ENCODE measurements at places on chromosomes 13 and 19.

GRCh38 chr13:53683608-53684007 lies 655.0 kb downstream of the OLFM4 start:
- H3K27ac ChIP-seq = no peak overlapping the region
- H3K36me3 ChIP-seq = no peaks in the 10 kb centered on the region
- H3K4me3 ChIP-seq = no peak overlapping the region
- DNase-seq = no peak

GRCh38 chr19:46079576-46079975 lies 38.8 kb upstream of the IGFL4 start:
- no peak for DNase-seq
- no peak overlapping the region for H3K27ac ChIP-seq
- peaks cover 6% of the 10 kb centered on the region for H3K27me3 ChIP-seq
- no peaks in the 10 kb centered on the region for H3K36me3 ChIP-seq

DNA sequence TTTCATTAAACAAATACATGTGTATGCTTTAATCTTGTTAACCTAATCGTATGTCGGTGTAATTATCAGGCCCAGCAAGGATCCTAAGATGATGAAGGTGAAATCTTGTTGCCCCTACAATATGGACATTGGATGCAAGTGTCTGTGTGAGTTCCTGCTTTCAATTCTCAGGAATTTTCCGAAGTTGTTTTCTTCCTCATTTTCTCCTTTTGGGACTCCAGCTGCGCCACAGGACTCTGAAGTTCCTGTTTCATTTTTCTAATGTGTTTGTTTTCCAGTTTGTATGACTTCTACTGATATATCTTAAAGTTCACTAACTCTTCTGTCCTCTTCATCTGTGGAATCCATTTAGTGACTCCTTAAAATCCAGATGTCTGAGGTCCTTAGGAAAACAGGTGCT lies 11.9 kb upstream of the OR7D2 start:
- H3K27ac ChIP-seq = no peak overlapping the region
- no peak overlapping the region for H3K4me3 ChIP-seq
- no peaks in the 10 kb centered on the region for H3K27me3 ChIP-seq
- peaks cover 29% of the 10 kb centered on the region for H3K36me3 ChIP-seq

DNA sequence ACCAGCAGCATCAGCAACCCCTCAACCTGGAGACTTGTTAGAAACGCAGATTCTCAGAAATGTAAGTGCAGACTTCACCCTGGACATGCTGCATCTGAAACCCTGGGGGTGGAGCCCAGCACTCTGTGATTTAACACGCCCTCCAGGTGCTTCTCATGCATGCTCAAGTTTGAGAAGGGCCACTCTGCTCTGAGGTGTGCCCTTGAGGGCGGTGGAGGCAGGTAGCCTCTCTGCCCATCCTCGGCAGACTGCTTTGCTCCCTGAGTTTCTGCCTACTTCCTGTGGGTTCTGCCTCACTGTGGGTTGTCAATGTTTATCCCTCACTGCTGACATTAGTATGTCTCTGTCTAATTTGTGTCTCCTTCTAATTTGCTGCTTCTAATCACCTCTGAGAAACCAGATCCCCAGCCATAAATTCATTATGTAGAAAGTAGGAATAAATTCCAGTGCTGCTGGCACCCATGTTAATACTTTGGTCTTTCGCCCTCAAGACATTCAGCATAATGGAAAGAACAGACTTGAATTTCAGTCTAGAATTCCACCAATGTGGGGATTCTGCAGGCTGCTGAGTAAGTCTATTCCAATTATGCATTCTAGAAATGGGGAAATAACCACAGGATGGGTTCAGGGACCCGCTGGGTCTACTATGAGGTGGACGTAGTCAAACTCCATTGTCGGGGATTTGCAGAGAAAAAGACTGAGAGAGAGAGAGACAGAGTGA lies 51.3 kb upstream of the CYSLTR2 start:
- H3K27ac ChIP-seq = no peak overlapping the region
- H3K4me3 ChIP-seq = no peak overlapping the region
- no peaks in the 10 kb centered on the region for H3K27me3 ChIP-seq
- H3K4me1 ChIP-seq = peaks cover 4% of the 10 kb centered on the region
- H3K36me3 ChIP-seq = no peaks in the 10 kb centered on the region

DNA sequence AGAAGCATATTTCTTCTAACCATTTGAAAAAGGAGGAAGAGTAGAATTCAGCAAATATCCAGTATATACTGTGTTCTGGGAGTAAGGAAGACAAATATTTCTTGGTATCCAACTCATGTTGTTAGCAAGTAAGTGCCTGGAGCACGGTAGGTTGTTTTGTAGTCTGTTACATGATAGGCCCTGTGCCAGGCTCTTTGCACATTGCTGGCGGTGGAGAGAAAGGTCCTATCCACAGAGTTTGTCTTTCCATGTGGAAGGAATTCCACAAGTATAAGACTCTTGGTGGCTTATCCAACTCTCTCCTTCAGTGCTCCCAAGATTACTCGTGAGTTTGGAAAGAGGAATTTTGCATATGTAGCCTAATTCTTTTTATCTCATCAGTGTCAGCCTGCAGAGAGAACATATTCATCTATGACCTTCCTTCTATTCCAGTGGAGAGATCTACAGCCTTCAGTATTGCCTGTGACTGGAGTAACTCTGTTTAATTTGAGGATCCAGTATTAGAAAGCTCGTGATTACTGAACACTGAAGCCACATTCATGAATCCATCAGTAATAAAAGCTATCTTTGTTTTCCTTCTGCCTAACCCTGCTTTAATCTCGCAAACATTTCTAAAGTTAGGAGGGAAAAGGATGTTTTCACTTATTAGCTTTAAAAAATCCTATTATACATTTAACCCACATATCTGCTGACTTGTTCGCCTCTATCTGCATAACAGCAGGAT lies 183.9 kb upstream of the CSNK1A1L start:
- DNase-seq = no peak
- no peaks in the 10 kb centered on the region for H3K27me3 ChIP-seq
- H3K4me3 ChIP-seq = no peak overlapping the region
- H3K36me3 ChIP-seq = no peaks in the 10 kb centered on the region
- no peaks in the 10 kb centered on the region for H3K4me1 ChIP-seq
- no peak overlapping the region for H3K27ac ChIP-seq

DNA sequence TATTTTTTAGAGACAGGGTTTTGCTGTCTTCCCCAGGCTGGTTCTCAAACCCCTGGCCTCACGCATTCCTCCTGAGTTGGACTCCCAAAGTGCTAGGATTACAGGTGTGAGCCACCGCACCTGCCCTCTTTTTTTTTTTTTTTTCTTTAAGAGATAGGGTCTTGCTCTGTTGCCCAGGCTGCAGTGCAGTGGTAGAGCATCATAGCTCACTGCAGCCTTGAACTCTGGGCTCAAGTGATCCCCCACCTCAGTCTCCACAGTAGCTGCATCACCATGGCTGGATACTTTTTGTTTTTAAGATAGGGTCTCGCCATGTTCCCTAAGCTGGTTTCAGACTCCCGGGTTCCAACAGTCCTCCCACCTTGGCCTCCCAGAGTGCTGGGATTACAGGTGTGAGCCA lies 1.5 kb downstream of the KCNJ14 start:
- H3K4me3 ChIP-seq = no peak overlapping the region
- H3K36me3 ChIP-seq = peaks cover 24% of the 10 kb centered on the region
- no peak overlapping the region for H3K27ac ChIP-seq

DNA sequence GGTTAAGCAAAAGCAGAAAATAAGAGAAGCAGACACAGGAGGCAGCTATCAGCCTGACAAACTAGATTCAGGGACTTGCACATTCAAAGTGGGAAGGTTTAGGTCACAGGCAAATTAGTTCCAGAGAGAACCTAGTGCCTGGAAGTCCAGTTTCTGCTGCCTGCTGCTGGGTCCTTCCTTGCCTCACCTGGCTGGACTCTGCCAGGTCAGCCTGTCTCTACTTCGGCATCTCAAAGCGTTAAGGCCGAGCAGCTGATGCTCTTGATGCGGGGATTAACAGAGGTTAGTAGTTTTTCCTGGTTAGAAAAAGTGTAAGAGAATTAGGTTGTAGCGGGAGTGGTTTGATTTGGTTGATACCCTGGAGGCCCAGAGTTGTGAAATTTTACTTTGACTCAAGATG lies 52.0 kb downstream of the KLF5 start:
- H3K27me3 ChIP-seq = no peaks in the 10 kb centered on the region
- H3K36me3 ChIP-seq = no peaks in the 10 kb centered on the region
- H3K27ac ChIP-seq = no peak overlapping the region
- no peak for DNase-seq
- H3K4me3 ChIP-seq = no peak overlapping the region

- H3K27ac ChIP-seq = no peak overlapping the region
- no peaks in the 10 kb centered on the region for H3K27me3 ChIP-seq
- H3K36me3 ChIP-seq = no peaks in the 10 kb centered on the region
- no peaks in the 10 kb centered on the region for H3K4me1 ChIP-seq
- DNase-seq = no peak
These were observed 50.4 kb downstream of the ATP8A2 start for GRCh38 chr13:25422153-25422552.

- no peak overlapping the region for H3K4me3 ChIP-seq
- H3K27ac ChIP-seq = no peak overlapping the region
- no peaks in the 10 kb centered on the region for H3K27me3 ChIP-seq
These were observed 38.4 kb downstream of the DACH1 start for GRCh38 chr13:71828564-71828963.

DNA sequence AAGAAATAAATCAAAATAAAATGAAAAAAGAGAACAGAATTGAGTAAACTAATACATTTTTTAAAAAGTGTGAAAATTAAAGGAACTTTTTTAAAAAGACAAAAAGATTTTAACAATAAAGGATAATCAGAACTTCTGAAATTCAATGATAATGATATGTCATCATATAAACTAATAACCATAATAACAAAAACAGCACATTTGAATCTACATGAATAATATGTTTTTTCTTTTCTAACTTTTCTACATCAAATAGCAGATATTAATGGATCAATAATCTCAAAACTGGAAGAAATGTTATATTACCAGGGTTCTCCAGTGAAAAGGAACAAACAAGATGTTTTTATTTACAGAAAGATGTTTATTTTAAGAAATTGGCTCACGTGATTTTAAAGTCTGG lies 903.3 kb upstream of the MIR17HG start:
- DNase-seq = no peak
- no peaks in the 10 kb centered on the region for H3K36me3 ChIP-seq
- no peaks in the 10 kb centered on the region for H3K27me3 ChIP-seq
- H3K27ac ChIP-seq = no peak overlapping the region
- no peaks in the 10 kb centered on the region for H3K4me1 ChIP-seq
- no peak overlapping the region for H3K4me3 ChIP-seq

GRCh38 chr19:49779731-49780555 lies 13.1 kb downstream of the AP2A1 start:
- H3K27me3 ChIP-seq = no peaks in the 10 kb centered on the region
- H3K36me3 ChIP-seq = peaks cover 13% of the 10 kb centered on the region
- no peak overlapping the region for H3K27ac ChIP-seq

GRCh38 chr13:93872376-93872775 lies 607.1 kb downstream of the DCT start:
- no peaks in the 10 kb centered on the region for H3K4me1 ChIP-seq
- no peaks in the 10 kb centered on the region for H3K36me3 ChIP-seq
- H3K27me3 ChIP-seq = no peaks in the 10 kb centered on the region
- no peak for DNase-seq
- no peak overlapping the region for H3K4me3 ChIP-seq
- no peak overlapping the region for H3K27ac ChIP-seq

DNA sequence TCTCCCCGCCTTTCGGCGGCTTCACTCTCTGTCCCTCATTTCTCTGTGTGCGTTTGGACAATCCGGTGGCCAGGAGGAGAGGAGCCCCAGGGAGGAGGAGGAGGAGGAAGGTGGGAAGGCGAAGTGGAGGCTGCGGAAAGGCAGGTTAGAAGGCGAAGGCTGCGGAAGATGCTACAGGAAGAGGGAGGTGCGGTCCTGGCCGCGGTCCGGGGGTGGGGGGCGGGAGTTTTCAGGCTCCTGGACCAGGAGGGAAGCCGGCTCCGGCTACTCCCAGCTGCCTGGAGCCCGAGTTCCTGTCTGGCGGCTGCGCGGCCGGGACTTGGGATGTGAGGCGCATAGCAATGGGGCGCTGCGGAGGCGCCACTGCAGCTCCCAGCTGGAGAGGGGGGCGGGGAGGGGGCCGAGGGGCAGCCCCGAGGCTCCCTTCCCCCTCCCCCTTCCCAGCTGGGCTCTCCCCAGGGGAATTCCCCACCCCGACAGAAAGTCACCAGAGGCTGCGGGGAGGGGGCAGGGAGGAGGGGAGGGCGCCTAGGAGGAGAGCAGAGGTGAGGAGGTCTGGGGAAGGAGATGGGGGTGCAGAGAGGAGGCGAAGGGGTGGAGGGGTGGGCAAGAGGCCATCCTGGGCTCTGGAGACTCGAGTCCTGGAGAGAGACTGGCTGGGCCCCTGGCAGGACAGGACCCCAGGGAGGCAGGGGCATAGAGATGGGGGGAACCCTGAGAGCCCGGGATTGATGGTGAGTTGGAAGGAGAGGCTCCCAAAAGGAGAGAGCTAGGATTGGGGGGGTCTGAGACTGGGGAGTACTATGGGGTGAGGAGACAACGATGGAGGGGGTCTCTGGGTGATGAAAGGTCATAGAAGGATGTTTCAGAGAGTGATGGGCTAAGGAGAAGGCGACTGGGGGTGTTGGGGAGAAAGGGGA lies 2.0 kb downstream of the LRRC4B start:
- no peaks in the 10 kb centered on the region for H3K36me3 ChIP-seq
- peaks cover 26% of the 10 kb centered on the region for H3K4me1 ChIP-seq
- H3K27me3 ChIP-seq = peaks cover 43% of the 10 kb centered on the region
- DNase-seq = peak; percentile 70
- peak overlapping the region; percentile 14 for H3K4me3 ChIP-seq

DNA sequence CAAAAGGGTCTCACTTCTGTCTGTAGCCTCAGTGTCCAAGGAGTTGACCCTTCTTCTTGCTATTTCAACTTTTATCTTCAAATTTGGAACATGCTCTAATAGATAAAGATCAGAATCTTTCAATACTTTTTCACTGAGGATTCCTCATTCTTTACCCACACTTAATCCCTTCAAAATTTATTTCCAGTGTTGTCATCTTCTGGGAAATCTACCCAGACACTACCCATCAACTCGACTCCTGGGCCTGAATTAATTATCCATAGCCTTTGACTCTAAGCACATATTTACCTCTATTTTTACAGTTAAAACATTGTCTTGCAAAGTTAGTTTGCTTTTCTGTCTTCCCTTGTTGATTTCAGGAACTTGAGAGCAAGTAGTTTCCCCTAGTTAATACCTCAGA lies 1022.5 kb downstream of the PCDH9 start:
- DNase-seq = no peak
- no peak overlapping the region for H3K4me3 ChIP-seq
- no peaks in the 10 kb centered on the region for H3K36me3 ChIP-seq
- no peaks in the 10 kb centered on the region for H3K27me3 ChIP-seq

GRCh38 chr13:25394402-25395060 lies 22.8 kb downstream of the ATP8A2 start:
- H3K4me3 ChIP-seq = no peak overlapping the region
- H3K27me3 ChIP-seq = no peaks in the 10 kb centered on the region
- no peak overlapping the region for H3K27ac ChIP-seq

GRCh38 chr13:107005577-107005976 lies 437.6 kb upstream of the ARGLU1 start:
- H3K4me3 ChIP-seq = no peak overlapping the region
- no peaks in the 10 kb centered on the region for H3K36me3 ChIP-seq
- no peak overlapping the region for H3K27ac ChIP-seq
- no peak for DNase-seq
- no peaks in the 10 kb centered on the region for H3K4me1 ChIP-seq
- no peaks in the 10 kb centered on the region for H3K27me3 ChIP-seq
